Aorta (tissue), 5 donors: ENCODE measurements at places on chromosomes 6 and 20. TPM values are rescaled to one million over a fixed set of nuclear protein-coding genes. Genes with fewer than 3 reads are reported as not detected.

DNA sequence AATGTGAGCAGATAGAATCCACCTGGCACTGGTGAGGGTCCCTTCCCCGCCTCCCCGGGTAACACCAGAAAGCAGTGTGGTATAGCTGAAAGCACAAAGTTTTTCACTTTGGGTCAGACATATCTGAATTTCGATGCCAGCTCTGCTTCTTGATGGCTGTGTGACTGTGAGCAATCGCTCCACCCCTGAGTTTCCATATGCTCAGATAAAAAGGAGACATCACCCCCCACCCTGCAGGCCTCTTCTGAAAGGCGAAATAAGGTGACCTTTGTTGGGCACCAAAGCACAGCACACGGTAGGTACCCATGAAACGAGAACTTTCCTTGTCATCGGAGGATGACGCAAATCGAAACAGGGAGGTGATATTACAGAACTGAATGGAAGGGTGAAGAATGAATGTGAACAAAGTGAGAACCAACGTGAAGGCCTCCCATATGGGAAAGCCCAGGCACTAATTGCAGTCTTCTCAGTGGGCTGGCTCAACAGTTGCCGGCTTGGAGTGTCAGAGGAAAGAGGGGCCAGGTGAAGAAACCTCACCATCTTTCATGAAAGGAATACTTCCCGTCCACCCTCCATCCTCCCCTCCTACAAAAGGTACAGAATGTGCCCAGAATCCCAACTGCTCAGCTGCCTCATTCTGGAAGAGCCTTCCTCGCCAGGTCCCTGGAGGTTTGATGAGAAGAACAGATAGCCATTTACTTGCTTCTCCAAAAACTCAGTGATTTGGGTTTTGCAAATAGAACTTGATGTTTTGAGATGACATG, 61.8 kb downstream of the NFATC2 start:
- H3K36me3 ChIP-seq: no peaks in the 10 kb centered on the region
- H3K27ac ChIP-seq: no peak overlapping the region
- no peak overlapping the region for H3K4me3 ChIP-seq
- DNase-seq: no peak
- H3K27me3 ChIP-seq: no peaks in the 10 kb centered on the region
- H3K4me1 ChIP-seq: no peaks in the 10 kb centered on the region

GRCh38 chr6:89970072-89970471, 75.8 kb downstream of the GJA10 start:
- no peaks in the 10 kb centered on the region for H3K36me3 ChIP-seq
- no peaks in the 10 kb centered on the region for H3K4me1 ChIP-seq
- H3K27ac ChIP-seq: no peak overlapping the region
- H3K4me3 ChIP-seq: no peak overlapping the region
- DNase-seq: no peak

- H3K36me3 ChIP-seq: no peaks in the 10 kb centered on the region
- H3K27ac ChIP-seq: no peak overlapping the region
- H3K27me3 ChIP-seq: no peaks in the 10 kb centered on the region
- no peak overlapping the region for H3K4me3 ChIP-seq
- H3K4me1 ChIP-seq: no peaks in the 10 kb centered on the region
These were observed 155.2 kb downstream of the SCML4 start for GRCh38 chr6:107668743-107669474.

DNA sequence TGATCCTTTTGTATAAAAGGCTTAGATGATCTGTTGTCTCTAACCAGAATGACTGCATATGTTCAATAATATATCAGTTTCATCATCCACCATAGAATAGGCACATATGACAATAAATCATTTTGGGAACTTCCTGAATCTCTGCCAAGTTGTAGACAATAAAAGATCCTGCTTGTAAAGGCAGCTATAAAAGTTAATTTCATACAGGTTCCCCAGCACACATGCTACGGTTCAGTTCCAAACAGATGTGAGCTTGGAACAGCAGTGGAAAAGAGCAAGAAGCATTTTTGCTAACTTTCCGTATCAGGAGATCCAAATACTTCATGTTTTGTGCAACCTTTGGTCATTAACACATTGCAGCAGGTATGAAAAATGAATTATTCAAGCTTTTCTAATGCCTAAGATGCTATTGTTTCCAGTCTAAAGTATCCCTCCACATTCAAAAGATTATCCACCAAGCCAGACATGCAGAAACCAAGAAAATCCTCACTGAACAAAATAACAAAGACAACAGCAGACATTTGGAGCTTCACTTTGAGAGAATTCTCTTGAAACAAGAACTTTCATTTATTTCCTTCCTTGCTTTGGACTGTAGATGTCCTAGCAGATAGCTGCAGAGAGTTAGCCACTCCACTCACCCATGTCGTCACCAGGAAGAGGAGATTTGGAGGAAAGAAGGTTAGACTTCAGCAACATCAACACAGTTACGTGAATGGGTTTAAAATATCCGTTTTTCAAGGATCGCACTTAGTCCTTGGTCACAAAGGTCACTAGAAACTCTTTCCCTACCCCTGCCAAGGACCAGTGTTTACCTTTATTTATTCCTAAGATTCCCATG, 453.5 kb upstream of the JARID2 start:
- H3K4me1 ChIP-seq: no peaks in the 10 kb centered on the region
- no peaks in the 10 kb centered on the region for H3K36me3 ChIP-seq
- H3K27me3 ChIP-seq: no peaks in the 10 kb centered on the region
- no peak for DNase-seq
- H3K27ac ChIP-seq: no peak overlapping the region

- no peak for DNase-seq
- H3K4me3 ChIP-seq: no peak overlapping the region
- no peaks in the 10 kb centered on the region for H3K4me1 ChIP-seq
These were observed 149.9 kb downstream of the MMS22L start for GRCh38 chr6:97133067-97133466.

DNA sequence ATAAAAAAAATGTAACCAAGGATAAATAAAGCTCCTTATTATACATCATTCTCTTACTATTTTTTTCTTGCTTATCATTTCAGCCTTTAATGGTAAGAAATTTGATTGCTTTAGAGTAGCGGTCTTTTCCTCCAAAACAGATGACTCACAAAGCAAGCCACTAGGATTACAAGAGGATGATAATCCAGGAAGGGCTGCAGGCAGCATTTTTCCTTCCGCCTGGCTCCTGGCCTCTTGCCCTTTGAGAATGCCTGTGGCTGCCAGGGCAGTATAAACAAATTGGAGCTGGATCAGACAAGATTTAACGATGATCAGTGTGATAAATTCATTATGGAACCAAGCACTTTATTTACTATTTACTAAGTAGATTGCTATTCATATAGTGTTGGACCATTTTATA, 9.7 kb upstream of the FBXL4 start:
- no peak for DNase-seq
- peak overlapping the region; percentile 30 for H3K27ac ChIP-seq
- H3K27me3 ChIP-seq: no peaks in the 10 kb centered on the region
- H3K4me3 ChIP-seq: no peak overlapping the region
- H3K36me3 ChIP-seq: no peaks in the 10 kb centered on the region

DNA sequence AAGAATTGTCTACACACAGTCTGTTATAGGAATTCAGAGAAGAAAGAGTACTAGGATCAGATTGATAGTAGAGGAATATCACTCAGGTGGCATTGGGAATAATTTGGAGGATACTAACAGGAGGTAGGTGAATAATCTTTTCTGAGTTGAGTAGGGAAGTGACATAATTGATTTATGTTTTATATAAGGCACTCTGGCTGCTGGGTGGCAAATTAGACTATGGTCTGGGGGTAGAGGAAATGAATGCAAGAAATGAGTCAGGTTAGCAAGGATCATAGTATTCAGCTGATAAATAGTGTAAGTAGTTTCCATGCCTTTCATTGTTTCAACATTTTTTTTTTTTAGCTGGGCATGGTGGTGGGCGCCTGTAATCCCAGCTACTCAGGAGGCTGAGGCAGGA, 113.3 kb downstream of the CDKAL1 start:
- H3K27ac ChIP-seq: no peak overlapping the region
- H3K4me3 ChIP-seq: no peak overlapping the region
- no peak for DNase-seq
- H3K27me3 ChIP-seq: no peaks in the 10 kb centered on the region
- H3K36me3 ChIP-seq: no peaks in the 10 kb centered on the region
- no peaks in the 10 kb centered on the region for H3K4me1 ChIP-seq

DNA sequence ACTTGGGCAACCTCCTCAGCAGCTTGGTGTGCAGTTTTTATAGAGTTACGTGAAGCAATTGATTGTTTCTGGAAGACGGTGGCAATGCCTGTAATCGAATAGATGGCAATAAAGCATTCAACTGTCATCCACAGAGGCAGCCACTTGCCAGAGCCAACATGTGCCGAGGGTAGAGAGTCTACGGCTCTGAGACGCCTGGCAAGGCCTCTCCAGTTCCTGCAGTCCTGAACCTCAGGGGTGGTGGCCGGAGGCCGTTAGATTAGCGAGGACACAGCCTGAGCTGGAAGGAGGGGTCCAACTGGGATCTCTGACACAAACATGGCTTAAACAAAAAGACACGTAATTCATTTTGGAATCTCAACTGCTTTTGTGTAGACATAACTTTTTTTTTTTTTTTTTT, 775 bp upstream of the TTLL2 start:
- no peaks in the 10 kb centered on the region for H3K36me3 ChIP-seq
- no peaks in the 10 kb centered on the region for H3K27me3 ChIP-seq
- no peak for DNase-seq
- no peak overlapping the region for H3K27ac ChIP-seq

GRCh38 chr20:11271319-11271718, 597.5 kb upstream of the JAG1 start:
- no peak for DNase-seq
- H3K4me3 ChIP-seq: no peak overlapping the region
- no peaks in the 10 kb centered on the region for H3K4me1 ChIP-seq
- H3K27ac ChIP-seq: no peak overlapping the region

DNA sequence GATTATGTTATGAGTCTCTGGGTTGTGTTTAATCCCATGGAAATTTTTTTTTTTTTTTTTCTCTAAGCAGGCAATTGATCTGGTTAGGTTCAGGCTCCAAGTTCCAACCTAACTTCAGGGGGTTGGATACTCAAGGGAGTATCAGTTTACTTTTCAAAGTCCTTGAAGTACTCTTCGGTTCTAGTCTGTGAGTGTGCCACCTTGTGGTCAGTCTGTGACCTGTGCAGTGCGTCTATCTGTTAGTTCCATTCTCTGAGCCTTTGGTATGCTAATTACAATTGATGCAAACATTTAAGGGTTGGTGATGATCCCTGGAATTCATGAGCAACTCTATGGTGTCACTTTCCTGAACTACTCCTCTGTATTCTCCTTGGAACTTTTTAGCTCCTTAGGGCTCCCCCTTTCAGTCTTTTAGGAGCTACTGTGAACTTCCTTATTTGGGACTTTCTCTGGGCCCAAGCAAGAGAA, 342.0 kb downstream of the SOX4 start:
- H3K4me1 ChIP-seq: no peaks in the 10 kb centered on the region
- H3K4me3 ChIP-seq: no peak overlapping the region
- no peak for DNase-seq

ZBTB12 gene
- total RNA-seq: 4.9 TPM

DPPA5 gene
- not detected for total RNA-seq

CENPQ gene
- 3.8 TPM for total RNA-seq

SUPT3H gene
- total RNA-seq: 6.8 TPM

ELOVL4 gene
- total RNA-seq: 2.4 TPM

ABHD16B gene
- total RNA-seq: not detected
